ENCODE measurements at places on chromosomes 3 and 15.

- no peak for DNase-seq
These were observed 53.4 kb downstream of the FEM1B start for GRCh38 chr15:68330901-68331300.

DNA sequence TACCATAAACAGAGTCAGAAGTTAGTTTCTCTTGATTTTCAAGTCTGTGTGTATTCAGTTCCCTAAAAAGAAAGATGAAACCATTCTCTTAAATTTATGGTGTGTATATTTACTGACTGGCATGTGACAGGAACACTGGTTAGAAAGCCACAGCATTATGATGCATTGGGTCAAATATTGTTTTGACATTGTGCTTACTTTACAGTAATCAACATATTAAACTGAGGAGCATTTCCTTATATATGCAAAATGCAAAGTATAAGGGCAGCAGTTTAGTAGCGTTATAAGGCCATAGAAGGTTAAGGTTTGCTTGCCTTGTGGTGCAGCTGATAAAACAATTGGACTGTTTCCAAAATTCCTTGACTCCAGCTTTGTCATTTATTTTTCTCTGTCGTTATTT, 72.9 kb downstream of the EPHA3 start:
- DNase-seq, result no peak

- no peak for DNase-seq
These were observed 360.5 kb downstream of the EPHA3 start for GRCh38 chr3:89467898-89468363.

- DNase-seq, result no peak
These were observed 113.2 kb upstream of the TP63 start for GRCh38 chr3:189517981-189518380.

DNA sequence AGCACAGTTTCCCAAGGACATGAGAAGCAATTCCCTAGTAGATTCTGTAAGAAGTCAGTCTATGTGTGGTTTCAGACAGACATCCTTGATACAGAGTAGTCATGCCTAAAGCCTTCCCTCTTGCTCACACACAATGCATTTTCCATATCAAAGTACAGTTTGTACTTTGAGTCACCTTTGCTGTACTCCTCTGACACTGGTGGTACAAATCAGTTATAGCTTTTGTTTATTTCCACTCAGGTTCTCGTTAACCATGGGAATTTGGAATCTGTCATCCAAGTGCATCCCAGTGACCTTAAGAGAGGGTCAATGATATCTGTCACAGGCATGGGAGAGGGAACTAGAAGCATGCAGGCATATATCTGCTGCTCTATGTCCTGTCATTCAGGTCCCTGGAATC, 3.6 kb upstream of the GNB4 start:
- DNase-seq, result no peak

GRCh38 chr15:75578173-75578947, 755 bp downstream of the PTPN9 start:
- DNase-seq, result no peak

- DNase-seq, result no peak
These were observed 107.4 kb downstream of the VGLL4 start for GRCh38 chr3:11536132-11536935.

- DNase-seq, result no peak
These were observed 2.4 kb downstream of the SLC6A6 start for GRCh38 chr3:14404631-14405359.

- DNase-seq, result no peak
These were observed 126.8 kb downstream of the MITF start for GRCh38 chr3:69865925-69866679.

- no peak for DNase-seq
These were observed 58.6 kb downstream of the TMOD3 start for GRCh38 chr15:51887887-51888592.

GRCh38 chr3:96331341-96331740, 483.1 kb upstream of the EPHA6 start:
- DNase-seq, result no peak

DNA sequence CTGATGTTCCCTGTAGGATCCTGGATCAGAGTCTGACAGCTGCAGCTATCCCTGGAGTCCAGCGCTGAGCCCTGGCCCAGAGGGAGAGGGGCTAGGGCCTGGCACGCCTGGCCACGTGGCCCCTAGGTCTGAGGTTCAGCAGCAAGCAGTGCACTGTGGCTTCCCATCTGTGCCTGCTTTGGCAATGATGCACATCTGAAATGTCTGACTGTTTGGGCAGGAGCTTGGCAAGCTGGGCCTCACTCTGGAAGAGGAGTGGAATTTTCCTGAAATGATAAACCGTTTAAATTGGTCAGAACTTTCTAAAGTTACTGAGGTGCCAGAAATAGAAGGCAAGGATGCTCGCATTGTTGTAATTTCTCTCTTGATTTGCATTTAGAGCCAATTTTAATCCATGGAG, 48.8 kb upstream of the MRPS22 start:
- DNase-seq, result no peak

DNA sequence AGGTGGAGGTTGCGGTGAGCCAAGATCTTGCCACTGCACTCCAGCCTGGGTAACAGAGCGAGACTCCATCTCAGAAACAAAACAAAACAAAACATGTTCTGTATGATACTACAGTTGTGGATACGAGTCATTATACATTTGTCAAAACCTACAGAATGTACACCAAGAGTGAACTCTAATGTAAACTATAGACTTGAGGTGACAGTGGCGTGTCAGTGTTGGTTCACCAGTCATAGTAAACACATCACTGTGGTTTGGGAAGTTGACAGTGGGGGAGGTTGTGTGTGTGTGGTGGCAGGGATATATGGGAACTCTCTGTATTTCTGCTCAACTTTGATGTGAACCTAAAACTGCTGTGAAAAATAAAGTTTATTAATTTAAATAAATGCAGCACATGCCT, 33.0 kb upstream of the GNB5 start:
- DNase-seq, result no peak

- DNase-seq, result no peak
These were observed 4.6 kb downstream of the CACNA1D start for GRCh38 chr3:53498806-53499641.

GRCh38 chr3:14242490-14243311, 64.1 kb downstream of the LSM3 start:
- no peak for DNase-seq

DNA sequence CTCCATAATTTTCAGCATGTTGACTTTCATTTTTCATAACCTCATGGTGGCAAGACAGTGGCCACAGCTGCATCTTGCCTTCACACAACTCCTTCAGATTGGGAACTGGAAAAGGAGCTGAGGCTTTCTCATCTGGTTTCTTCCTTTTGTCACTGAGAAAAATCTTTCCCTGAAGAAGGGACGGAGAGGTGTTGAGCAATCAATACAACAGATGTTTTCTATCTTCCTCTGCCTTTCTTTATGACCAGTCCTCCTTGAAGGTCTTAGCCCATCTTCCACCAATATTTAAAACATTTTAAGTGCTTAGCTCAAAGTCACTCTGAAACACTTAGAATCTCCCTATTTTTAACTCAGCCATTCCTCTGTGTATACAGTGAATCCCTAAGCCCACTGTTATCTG, 11.9 kb downstream of the ZNF660 start:
- no peak for DNase-seq

GRCh38 chr15:70243686-70244540, 146.2 kb upstream of the TLE3 start:
- DNase-seq, result no peak

GRCh38 chr3:148319161-148319915, 378.4 kb upstream of the AGTR1 start:
- no peak for DNase-seq

DNA sequence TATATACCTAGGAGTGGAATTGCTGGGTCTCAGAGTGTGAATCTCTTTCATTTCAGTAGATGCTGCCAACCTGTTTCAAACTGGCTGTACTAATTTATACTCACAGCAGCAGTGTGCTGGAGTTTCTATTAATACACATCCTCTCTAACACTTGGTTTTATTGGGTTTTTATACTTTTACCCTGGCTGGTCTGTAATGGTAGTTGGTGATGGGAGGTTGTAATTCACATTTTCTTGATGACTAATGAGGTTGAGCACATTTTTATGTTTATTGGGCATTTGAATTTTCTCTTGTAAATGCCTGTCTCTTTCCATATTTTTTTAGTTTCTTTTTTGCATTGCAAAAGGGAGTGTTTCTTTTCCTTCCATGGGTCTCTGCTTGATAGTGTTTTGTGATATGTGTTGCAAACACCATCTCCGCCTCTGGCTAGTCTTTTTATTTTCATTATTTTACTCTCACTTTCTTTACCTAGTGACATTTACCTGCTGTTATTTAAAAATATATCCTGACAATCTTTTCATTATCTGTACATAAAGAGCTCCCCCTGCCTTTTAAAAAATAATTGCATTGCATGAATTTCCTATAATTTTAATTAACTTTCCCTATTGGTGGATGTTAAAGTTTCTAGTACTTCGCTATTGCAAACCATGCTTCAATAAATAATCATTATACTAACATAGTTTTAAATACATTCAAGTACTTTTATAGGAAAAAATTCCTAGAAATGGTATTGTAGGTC, 49.0 kb upstream of the GCNT3 start:
- no peak for DNase-seq

GRCh38 chr3:55607175-55607574, 120.1 kb upstream of the WNT5A start:
- no peak for DNase-seq

DNA sequence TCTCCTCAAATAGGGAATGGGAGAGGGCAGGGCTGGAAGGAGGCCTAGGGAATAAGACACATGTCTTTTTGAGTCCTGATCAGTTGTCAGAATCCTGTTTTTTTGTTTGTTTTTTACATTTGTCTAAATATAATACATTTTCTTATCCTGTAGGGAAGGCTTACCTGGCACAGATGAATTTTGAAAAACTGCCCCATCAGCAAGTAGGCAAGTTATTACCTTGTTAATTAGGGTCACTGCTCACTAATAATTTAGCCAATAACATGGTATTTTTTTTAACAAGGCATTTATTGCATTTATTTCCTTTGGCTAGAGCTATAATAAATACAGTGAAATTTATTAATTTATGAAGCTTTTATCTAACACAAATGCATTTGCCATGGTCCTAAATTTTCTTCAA, 423.2 kb upstream of the ONECUT1 start:
- DNase-seq, result no peak

DNA sequence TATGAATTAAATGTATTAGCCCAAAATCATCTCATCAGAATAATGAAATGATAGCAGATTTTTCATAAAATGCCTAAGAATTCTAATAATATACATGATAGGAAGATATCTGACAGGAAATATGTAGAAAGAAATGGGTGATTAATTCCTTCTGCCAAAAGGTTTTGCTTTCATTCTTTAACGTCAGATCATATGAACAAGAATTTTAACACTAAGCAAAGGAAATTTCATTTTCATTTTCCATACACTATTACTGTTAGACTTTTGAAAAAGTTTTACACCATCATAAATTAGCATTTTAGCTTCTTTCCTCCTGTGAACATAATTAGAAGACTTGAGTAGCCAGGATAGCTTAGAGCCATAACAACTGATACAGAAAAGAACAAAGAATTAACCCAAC, 1099.9 kb downstream of the NSUN3 start:
- no peak for DNase-seq

GRCh38 chr3:184320104-184320445, 5.7 kb downstream of the EIF4G1 start:
- no peak for DNase-seq

DNA sequence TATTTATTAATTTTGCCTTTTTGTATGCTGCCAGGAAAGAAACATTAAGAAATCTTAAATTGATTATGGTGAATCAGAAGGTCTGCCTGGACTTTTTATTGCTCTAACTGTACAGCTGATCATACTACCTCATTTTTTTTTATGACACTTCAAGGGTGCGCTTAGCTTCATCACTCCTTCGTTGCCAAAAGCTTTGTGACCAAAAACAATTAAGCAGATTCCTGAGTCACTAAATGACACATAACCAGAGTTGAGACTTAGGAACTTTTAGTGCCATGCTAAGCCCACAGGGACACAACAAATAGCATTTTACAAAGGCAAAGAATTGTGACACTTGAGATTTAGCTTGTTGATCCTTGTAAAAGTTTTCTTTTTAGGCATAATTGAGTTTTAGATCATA, 4.9 kb downstream of the ADIPOQ start:
- DNase-seq, result no peak

DNA sequence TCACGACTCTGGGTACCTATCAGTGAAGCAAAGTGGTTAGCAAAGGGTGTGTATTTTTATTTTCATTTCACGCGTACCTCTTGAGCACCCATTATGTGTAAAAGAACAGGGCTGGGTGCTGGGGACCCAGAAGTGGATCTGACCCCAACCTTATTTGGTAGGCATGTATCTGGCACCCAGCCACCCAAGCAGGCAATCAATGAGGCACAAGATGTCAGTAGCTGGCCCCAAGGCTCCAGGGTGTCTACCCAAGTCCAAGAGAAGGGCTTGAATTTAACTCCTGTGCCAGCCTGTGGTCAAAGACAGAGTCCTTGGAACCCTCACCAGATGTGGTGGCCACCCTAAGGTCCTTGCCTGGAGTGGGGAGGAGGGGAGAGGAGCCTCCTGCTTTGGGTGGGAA, 5.7 kb downstream of the PLEKHO2 start:
- DNase-seq, result no peak

DNA sequence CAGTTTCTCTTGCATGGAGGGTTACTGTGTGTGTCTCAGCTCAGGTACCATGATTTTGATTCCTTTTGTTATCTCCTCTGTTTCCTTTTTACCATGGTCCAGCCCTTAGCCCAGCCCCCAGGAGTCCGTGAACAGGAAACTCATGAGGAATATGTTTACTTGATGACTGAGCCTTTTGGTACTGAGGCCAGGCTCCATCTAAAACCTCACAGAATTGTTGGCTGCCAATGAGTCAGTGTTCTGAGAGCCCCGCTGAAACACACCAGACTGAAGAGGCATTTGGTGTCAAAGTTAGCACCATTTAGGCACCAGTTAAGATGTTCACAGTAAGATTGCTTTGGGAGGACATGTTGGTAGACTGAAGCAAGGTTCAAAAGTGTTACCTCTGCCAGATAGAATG, 80.9 kb downstream of the DGKG start:
- no peak for DNase-seq

DNA sequence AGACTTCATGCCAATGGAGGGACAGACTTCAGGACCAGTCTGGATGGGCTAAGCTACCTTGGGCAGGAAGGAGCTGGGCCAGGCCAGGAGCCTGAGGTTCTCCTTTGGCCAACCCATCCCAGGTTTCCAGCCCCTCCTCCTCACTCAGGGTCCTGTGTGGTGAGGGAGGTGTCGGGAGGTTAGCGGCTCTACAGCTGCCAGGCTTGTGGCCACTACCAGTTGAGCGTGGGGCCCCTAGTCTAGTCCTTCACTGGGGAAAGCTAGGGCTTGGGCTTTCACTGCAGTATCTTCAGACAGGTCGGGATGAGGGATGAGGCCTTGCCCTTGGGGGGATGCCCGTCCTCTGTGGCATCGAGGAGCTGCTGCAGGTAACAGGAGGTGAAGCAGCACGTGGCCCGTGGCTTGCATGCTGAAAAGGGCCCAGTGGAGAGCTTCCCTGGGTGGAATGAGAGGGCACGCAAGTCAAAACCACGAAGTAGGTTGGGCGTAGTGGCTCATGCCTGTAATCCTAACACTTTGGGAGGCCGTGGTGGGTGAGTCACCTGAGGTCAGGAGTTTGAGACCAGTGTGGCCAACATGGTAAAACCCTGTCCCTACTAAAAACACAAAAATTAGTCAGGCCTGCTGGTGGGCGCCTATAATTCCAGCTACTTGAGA, 8.5 kb upstream of the FANCD2 start:
- DNase-seq, result no peak

GRCh38 chr3:142237891-142238290, 12.5 kb upstream of the GK5 start:
- DNase-seq, result no peak

Measured in NCI-H1048 (cell line).